ENCODE measurements at places on chromosomes 6 and 20.

DNA sequence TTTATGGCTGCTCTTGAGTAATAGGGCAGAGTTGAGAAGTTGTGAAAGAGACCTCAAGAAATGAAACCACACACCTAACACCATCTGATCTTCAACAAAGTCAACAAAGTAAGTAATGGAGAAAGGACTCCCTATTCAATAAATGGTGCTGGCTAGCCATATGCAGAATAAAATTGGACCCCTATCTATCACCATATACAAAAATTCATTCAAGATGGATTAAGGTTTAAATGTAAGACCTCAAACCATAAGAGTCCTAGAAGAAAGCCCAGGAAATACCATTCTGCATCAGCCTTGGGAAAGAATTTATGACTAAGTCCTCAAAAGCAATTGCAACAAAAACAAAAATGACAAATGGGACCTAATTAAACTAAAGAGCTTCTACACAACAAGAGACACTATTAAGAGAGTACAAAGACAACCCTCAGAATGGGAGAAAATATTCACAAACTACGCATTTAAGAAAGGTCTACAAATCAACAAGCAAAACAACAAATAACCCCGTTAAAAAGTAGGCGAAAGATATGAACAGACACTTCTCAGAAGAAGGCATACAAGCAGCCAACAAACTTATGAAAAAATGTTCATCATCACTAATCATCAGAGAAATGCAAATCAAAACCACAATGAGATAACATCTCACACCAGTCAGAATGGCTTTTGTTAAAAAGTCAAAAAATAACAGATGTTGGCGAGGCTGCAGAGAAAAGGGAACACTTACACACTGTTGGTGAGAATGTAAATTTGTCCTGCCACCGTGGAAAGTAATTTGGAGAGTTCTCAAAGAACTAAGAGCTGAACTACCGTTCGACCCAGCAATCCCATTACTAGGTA lies 4.0 kb downstream of the MAP3K5 start:
- DNase-seq = peak; percentile 55

- DNase-seq = no peak
These were observed 187.1 kb upstream of the CEP162 start for GRCh38 chr6:84414531-84414930.

GRCh38 chr6:56594699-56595098 lies 48.0 kb downstream of the DST start:
- DNase-seq = no peak

- DNase-seq = no peak
These were observed 1.9 kb downstream of the EDN1 start for GRCh38 chr6:12291839-12292604.

DNA sequence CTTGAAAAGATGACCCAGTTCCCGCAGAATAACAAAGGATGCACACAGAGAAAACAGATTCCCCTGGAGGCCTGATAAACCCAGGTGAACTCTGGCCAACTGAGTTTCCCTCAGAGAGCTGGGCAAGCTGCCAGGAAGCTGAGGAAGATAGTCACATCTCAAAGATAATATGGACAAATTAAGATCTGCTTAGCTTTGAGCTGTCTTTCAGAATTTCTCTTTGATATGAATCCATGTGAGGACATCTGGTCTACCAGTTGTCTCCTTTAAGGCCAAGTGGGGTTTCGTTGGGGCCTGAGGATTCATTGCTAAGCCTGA lies 59.5 kb downstream of the ID4 start:
- DNase-seq = no peak

DNA sequence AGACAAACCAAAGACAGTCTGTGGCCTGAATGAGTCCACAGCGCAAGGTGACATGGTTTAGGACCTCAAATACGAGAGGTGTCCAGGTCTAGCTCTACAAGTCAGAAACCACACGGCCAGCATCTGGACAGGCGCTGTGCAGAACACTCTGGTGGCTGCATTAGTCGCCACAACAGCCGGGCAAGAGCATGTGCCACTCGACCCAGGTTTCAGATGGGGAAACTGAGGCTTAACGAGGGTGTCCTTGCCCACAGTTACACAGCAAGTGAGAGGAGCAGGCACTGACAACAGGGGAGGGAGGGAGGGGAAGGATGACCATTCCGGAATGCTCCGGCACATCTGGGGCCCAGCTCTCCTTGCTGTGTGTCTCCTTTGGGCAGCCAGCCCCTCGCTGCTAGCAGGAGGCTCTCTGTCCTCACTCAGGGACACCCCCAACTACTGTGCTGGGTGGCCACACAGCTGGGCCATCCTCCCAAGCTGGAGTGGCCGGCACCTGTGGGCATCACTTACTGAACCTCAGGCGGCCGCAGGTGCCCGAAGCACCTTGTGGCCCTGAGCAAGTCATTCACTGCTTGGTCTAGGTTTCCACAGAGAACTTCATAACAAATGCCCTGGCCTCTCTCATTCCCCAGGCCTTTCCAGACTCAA lies 6.6 kb downstream of the DLL1 start:
- DNase-seq = no peak

GRCh38 chr6:56299916-56300315 lies 52.5 kb upstream of the COL21A1 start:
- DNase-seq = no peak

GRCh38 chr20:251354-251753 lies 6.2 kb upstream of the DEFB132 start:
- DNase-seq = no peak

DNA sequence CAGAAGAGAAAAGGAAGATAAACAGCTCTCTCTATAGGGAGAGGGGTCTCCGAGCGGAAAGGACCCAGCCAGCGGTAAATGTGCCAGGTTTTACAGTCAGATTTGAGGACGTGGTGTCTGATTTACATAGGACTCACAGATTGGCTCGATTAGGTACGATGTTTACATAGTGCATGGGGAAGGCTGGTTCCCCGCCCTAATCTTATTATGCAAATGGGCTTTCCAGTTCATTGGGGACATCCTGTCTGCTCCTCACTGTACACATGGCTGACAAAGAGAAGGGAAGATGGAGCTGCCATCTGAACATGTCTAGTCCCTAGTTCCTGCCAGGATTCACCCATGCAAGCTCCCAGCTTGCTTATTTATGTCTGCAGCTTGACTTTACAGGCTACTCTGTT lies 119.9 kb downstream of the RNF144B start:
- DNase-seq = no peak

- DNase-seq = no peak
These were observed 92.9 kb downstream of the NFATC2 start for GRCh38 chr20:51449498-51450220.

GRCh38 chr20:31537890-31538289 lies 23.6 kb downstream of the HM13 start:
- no peak for DNase-seq

DNA sequence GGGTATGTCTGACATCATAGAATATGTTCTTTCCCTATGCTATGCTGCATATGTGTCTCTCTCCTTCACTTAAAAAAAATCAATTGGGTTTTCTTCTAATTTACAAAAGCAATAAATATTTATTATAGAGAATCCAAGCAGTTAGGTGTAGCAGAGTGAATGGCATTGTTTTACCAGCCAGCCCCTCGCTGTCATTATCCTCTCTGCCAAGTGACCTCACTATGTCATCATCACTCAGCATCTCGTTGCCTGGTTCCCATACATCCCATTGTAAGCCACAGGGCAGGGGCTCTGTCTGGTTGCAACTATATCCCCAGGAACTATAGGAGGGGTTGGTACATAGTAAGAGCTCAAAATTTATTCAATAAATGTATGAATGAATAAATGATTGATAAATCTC lies 31.3 kb downstream of the KIAA0319 start:
- no peak for DNase-seq

All from activated CD4-positive, alpha-beta T cell treated with anti-CD3 and anti-CD28 coated beads, Interleukin-2, Interleukin-4, amounts not matched to agents 100 ng/mL and 50 ng/mL, durations not matched to agents 16 hours and 8 hours (primary cell).